ENCODE measurements at places on chromosomes 1 and 21. TPM values are rescaled to one million over a fixed set of nuclear protein-coding genes. Genes with fewer than 3 reads are reported as not detected.

Gene SLC6A17
- total RNA-seq = 0.23 TPM

Gene RCSD1
- 81.9 TPM for total RNA-seq

Gene OR6N2
- not detected for total RNA-seq

Gene TNFAIP8L2
- not detected for total RNA-seq

Gene WNT4
- not detected for total RNA-seq

Gene TNFSF4
- total RNA-seq = 26.1 TPM

Gene SYNC
- 55.2 TPM for total RNA-seq

Gene PODN
- not detected for total RNA-seq

Measured in LHCN-M2 (cell line).